ENCODE measurements at places on chromosomes 13 and 19. TPM values are rescaled to one million over a fixed set of nuclear protein-coding genes. Genes with fewer than 3 reads are reported as not detected.

DNA sequence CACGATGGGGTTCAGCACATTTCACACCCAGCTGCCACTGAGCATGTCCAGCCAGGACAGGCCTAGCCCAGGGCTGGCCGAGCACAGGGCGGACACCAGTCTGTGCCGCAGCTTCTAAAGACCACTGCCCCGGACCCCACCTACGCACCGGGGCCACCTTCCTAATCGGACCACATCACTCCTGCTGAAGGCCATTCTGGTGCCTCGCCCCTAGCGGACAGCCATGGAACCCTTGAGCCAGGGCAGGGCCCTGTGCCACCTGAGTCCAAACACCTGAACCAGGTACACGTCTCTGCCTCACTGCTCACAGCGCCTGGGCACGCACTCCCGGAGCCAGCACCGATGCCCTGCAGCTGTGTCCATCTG is 8.4 kb upstream of the C13orf46 start:
- no peak for DNase-seq

Gene KRTDAP
- total RNA-seq: not detected

Gene ZNF726
- total RNA-seq: 2.8 TPM

Gene TUBB4A
- not detected for total RNA-seq

Gene RNF225
- total RNA-seq: not detected

DNA sequence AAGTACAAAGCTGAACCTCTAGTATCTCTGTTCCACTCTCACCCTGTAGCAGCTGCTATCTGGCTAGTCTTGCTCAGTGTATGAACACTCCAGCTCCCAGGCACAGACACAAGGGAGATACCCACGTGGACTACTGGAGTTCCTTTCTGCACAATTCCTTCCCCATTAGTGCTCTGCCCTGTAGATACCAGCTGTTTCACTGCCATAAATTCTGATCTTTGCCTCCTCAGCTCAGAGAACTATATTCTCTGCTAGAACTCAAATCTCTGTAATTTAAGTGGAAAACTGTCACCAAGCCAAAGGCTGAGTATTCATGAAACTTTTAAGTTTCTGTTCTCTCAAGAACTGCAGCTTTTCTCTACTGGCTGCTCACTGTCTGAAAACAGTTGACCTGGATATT is 273.7 kb downstream of the DIAPH3 start:
- DNase-seq: no peak

- no peak for DNase-seq
Observed at GRCh38 chr13:33537676-33538075, 252.1 kb upstream of the STARD13 start.

DNA sequence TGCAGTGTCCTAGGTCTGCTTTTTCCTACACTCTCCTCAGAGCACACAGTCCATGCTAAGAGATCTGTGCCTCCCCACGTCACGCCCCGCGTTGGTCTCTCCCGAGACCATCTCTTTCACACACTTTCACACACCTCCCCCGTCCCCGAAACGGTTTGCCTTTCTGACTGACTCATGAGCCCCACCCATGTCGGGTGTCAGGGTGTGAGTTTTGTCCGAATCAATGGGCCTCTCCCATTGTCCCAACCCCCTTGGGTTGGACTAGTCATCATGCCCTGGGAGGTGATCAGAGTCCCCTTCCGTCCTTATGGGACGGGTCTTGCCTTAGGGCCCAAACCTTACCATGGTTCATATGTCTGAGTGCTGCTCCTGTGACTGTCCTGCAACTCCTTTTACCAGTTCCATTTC is 214.0 kb upstream of the HTR2A start:
- DNase-seq: no peak

DNA sequence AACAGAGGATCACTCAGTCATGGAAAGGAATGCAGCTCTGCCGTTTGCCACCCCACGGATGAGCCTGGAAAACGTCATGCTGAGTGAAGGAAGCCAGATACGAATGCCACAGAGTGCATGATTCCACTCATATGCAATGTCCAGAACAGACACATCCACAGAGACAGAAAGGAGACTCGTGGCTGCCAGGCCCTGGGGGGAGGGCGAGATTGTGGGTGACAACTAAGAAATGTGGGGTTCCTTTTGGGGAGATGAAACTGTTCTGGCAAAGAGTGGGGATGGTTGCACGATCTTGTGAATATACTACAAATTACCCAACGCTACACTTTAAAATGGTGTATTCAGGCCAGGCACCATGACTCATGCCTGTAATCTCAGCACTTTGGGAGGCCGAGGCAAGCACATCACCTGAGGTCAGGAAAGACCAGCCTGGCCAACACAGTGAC is 27.2 kb upstream of the NAPA start:
- no peak for DNase-seq

Gene CATSPERD
- not detected for total RNA-seq

GRCh38 chr13:110265341-110265681 is 41.6 kb downstream of the COL4A1 start:
- DNase-seq: no peak

GRCh38 chr19:58364146-58364545 is 1.6 kb upstream of the ZNF497 start:
- no peak for DNase-seq

Gene ZNF471
- 0.65 TPM for total RNA-seq

Gene FCAR
- total RNA-seq: not detected

Gene MAMSTR
- total RNA-seq: 0.22 TPM

Gene ELSPBP1
- total RNA-seq: not detected

- no peak for DNase-seq
Observed at GRCh38 chr13:31807090-31807541, 67.8 kb downstream of the RXFP2 start.

Gene NAPSA
- not detected for total RNA-seq

DNA sequence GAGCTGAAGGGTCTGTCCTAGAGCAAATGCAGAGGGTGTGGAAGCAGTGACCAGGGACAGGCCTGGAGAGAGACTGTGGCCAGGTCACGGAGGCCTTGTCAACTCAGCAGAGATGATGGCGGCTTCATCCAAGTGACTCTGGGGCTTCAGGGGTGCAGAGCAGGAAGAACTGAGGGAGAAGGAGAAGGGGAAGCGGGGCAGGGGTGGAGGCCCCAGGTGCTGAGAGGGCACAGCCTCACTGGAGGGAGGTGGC is 299.1 kb downstream of the ZNF536 start:
- no peak for DNase-seq

Gene FGF21
- total RNA-seq: not detected

DNA sequence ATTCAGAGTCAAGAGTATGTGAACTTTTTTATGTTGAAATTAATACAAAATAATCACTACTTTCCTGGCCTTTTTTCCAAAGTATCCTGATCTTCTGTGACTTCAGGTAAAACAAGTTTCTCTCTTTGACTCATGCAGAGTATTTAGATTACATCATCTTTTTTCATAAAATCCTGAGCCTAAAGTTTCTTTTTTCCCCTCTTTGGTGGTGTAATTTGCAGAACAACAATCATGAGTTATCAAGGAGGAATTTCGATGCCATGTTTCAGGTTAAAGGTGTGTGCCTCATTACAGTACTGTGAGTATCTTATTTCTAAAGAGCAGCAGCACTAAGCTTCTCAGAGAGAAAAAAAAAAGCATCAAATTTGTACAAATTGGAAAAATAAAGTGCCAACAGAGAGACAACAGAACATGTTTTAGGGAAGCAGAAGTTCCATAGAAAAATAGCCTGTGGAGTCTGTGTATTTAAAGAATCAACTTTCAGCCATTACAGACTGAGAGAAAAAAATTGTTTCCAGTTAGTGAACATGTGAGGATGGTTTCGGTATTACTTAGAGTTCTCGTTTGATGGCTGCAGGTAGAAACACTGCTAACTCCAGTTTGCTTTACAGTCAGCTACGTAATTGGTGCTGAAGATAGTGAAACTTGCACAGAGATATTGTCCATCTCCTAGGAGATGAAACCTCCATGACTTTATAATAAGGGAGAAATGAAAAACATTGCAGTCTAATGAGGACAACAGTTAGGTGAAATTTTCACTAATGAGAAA is 78.1 kb upstream of the PCDH9 start:
- no peak for DNase-seq

Gene COX7A1
- total RNA-seq: 88.5 TPM

DNA sequence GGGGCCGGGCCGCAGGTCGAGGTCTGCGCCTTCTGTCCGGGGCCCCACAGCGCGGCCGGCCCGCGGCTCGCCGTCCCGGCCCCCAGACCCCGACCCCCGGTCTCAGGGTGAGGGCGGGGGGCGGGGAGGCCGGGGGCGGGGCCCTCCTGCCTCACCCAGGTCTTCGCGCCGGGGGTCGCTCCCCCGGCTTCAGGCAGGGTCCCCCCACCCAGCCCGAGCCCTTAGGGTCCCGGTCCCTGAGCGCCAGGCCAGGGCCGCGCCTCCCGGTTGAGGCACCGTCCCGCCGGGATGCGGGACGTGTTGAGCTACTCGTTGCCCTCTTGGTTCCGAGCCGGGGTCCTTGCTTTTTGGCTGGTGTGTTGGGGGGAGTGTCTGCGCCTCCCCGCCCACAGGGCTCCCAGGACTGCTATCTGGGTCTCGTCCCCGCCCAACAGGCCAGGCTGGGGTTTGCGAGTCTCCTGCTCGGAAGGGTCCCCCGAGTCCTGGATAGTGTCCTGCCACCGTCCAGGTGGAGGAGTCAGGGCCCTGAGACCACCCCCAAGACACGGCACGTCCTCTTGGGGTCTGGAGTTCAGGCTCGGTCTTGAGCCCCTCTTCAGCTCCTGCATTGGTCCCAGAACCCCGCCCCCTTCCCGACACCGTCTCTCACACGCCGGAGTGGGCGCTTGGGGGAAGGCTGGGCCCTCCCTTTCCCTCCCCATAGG is 452 bp downstream of the PIAS4 start:
- peak; percentile 40 for DNase-seq

DNA sequence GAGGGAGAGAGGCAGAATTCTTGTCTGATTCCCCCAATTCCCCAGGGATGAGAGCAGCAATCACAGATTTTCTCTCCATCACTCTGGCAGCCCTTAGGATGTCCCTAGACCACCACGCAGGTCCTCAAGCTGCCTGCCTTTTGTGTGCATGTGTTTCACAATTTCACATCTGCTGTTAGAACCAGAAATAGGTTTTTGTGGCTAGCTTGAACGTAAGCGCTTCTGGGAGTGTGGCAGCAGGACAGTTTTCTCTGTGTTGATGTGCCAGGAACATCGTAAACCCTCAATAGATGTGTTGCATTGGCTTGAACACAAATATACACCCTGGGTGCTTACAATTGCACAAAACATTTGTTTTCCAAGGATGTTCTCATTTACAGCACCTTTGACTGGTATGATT is 78.8 kb upstream of the TMTC4 start:
- no peak for DNase-seq

Gene TMEM145
- total RNA-seq: not detected

DNA sequence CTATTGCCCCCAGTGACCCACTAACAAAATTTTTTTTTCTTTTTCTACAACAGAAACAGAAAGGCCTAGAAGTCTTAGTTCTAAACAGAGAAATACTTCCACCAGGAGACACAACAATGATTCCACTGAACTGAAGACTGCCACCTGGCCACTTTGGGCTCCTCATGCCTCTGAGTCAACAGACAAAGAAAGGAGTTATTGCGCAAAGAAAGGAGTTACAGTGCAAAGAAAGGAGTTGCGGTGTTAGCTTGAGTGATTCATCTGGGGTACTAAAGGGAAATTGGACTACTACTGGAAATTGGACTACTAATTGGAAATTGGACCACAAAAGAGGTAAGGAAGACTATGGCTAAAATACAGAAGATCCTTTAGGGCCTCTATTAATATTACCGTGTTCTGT is 116.6 kb downstream of the PCDH17 start:
- no peak for DNase-seq

Gene ZNF221
- 3.3 TPM for total RNA-seq

Gene CRLF1
- not detected for total RNA-seq

DNA sequence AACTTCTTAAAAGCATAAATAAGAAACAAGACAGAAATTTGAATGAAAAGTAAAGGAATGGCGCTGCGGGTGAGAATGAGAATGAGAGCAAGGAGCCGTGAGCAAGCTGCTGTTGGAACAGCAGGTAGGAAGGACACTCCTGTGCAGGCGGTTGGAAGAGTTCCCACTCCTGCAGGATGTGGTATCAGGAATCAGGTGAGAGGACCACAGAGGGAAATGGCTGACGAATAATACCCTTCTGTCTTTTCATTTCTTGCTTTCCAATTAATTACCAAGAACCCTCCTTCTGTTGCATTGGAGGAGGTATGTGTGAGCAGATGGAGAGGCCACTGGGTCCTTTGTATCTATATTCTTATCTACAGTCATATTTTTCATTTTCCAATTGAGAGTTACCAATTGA is 1504.2 kb downstream of the EFNB2 start:
- no peak for DNase-seq

Gene BBC3
- total RNA-seq: 16.5 TPM

- no peak for DNase-seq
Observed at GRCh38 chr19:41354343-41354953, 726 bp upstream of the TGFB1 start.

Gene ENOX1
- total RNA-seq: 1.7 TPM

- peak; percentile 18 for DNase-seq
Observed at GRCh38 chr13:75870397-75870903, 234.3 kb downstream of the LMO7 start.

Gene GARRE1
- total RNA-seq: 25.1 TPM

Gene ZNF284
- 2.8 TPM for total RNA-seq

Gene ZNF709
- 4.4 TPM for total RNA-seq

DNA sequence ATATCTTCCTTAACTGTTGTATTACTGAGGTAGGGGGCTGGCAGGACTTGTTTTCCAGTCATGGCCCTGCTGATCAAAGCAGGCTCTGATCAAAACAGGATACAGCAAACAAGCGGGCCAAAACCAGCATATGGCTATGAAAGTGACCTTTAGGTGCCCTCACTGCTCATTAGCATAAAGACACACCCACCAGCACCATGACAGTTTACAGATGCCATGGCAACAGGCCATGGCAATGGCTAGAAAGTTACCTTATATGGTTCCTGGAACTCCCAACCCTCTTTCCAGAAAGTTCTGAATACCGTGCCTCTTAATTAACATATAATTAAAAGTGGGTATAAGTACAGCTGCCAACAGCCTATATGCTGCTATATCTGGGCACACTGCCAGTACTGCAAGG is 551.4 kb upstream of the SGCG start:
- DNase-seq: no peak

Gene ZNF628
- total RNA-seq: 0.79 TPM

DNA sequence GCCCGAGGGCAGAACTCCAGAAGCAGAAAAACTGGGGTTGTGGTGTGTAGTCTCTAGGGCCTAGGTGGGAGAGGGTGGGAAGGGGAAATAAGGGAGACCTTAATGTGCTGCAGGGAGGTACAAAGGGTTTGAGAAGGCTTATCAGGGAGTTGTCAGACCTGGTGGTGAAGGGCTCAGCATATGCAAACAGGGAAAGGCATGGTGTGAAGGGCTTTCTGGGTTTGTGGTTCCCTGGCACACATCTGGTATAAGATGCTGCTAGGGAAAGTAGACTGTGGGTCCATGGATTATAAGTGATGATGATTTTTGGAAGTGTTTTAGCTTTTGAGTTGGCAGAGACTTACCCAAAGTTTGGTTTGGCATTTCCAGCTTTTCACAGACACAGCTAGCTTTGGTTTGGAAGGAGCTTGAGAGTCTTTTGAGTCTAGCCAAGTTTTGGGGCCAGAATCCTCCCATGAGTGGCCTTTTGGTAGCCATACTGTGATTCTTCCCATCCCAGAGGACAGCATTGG is 2.2 kb downstream of the TRIM28 start:
- no peak for DNase-seq

Gene MEDAG
- 27.2 TPM for total RNA-seq
